ENCODE measurements at places on chromosomes 7 and 10.

DNA sequence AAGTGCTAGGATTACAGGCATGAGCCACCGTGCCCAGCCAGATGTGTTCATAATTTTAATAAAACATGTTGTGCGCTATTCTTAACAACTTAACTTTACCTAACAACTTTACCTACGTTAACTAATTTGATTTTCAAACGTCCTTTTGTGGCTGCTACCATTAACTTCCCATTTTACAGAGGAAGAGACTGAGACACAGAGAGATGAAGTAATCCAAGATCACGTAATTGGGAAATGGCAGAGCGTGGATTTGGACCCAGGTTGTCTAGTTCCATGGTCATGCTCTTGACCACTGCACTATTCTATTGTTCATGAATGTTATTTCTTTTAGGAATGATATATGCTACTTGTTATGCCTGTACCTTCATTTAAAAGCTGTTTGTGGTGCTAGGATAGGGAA, 80.3 kb upstream of the MTPN start:
- no peak for DNase-seq

DNA sequence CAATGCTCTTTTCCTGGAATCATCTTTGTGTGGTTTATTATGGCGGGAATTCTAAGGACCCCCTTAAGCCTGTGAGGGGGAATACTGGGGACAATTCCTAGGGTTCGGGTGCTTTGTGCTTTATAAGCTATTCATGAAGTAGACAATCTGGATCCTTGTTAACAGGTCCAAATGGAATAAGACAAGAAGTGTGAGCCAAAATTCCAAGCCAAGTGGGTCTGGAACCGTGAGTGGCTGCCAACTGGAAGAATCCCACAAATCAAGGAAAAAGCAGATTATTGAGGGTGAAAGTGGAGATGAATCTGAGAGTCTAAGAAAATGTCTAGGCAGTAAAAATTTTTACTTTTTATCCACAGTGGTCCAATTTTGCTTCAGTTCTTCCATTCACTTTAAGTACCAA, 136.8 kb downstream of the MDFIC start:
- DNase-seq = no peak

- DNase-seq = no peak
Observed at GRCh38 chr10:20991526-20991925, 94.4 kb upstream of the NEBL start.

GRCh38 chr7:119515214-119515613, 757.8 kb upstream of the KCND2 start:
- no peak for DNase-seq

GRCh38 chr10:126369125-126369710, 19.1 kb downstream of the ADAM12 start:
- no peak for DNase-seq
